ENCODE measurements at places on chromosomes 2 and 18. TPM values are rescaled to one million over a fixed set of nuclear protein-coding genes. Genes with fewer than 3 reads are reported as not detected.

DNA sequence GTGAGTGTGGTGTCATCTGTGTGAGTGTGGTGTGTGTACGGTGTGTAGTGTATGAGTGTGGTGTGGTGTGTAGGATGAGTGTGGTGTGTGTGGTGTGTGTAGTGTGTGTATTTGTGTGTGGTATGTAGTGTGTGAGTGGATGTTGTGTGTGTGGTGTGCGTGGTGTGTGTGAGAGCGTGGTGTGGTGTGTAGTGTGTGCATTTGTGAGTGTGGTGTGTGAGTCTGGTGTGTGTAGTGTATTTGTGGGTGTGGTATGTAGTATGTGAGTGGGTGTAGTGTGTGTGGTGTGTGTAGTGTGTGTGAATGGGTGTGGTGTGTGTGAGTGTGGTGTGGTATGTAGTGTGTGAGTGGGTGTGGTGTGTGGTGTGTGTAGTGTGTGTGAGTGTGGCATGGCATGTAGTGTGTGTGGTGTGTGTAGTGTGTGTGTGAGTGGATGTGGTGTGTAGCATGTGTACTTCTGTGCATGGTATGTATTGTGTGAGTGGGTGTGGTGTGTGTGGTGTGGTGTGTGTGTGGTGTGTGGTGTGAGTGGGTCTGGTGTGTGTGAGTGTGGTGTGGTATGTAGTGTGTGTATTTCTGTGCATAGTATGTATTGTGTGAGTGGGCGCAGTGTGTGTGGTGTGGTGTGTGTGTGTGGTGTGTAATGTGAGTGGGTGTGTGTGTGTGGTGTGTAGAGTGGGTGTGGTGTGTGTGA lies 227.8 kb downstream of the BCL2 start:
- no peaks in the 10 kb centered on the region for H3K4me1 ChIP-seq
- no peak overlapping the region for H3K4me3 ChIP-seq
- no peak overlapping the region for H3K27ac ChIP-seq
- H3K27me3 ChIP-seq: peaks cover 1% of the 10 kb centered on the region
- no peaks in the 10 kb centered on the region for H3K36me3 ChIP-seq

The DNAJC10 gene
- total RNA-seq: 40.7 TPM

GRCh38 chr2:220273082-220273481 lies 645.7 kb downstream of the SLC4A3 start:
- no peaks in the 10 kb centered on the region for H3K27me3 ChIP-seq
- no peak for DNase-seq
- H3K4me3 ChIP-seq: no peak overlapping the region
- H3K36me3 ChIP-seq: no peaks in the 10 kb centered on the region
- H3K4me1 ChIP-seq: no peaks in the 10 kb centered on the region

The TUBA3E gene
- total RNA-seq: not detected

DNA sequence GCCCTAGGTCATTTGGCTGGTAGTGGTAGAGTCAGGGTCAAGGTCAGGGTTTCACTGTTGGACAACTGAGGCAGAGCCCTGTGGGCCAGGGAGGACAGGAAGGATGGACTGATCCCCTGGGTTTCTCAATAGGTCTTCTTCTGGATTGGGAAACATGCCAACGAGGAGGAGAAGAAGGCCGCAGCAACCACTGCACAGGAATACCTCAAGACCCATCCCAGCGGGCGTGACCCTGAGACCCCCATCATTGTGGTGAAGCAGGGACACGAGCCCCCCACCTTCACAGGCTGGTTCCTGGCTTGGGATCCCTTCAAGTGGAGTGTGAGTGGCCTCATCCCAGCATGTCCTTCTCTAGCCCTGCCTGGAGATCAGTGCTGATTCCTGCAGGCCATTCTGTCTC lies 18.1 kb downstream of the VIL1 start:
- no peaks in the 10 kb centered on the region for H3K27me3 ChIP-seq
- H3K27ac ChIP-seq: no peak overlapping the region
- no peaks in the 10 kb centered on the region for H3K36me3 ChIP-seq
- no peak overlapping the region for H3K4me3 ChIP-seq

DNA sequence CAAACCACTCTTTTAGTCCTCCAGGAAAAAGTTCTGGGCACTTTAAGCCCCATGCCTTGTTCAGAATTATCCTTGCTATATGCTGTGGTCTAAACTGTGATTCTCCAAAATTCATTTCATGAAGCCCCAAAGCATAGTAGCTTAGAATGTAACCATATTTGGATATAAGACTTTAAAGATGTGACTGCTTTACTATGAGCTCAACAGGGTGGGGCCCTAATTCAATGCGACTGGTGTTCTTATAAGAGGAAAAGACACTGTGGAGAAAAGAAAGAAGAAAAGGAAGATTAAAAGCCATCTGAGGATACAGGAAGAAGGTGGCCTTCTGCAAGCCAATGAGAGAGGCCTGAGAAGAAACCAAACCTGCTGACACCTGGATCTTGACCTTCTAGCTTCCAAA lies 174.8 kb downstream of the GALNT13 start:
- H3K4me3 ChIP-seq: no peak overlapping the region
- H3K36me3 ChIP-seq: no peaks in the 10 kb centered on the region
- no peak for DNase-seq
- H3K27ac ChIP-seq: no peak overlapping the region
- no peaks in the 10 kb centered on the region for H3K4me1 ChIP-seq

The GPR39 gene
- not detected for total RNA-seq

- H3K4me1 ChIP-seq: no peaks in the 10 kb centered on the region
- no peaks in the 10 kb centered on the region for H3K36me3 ChIP-seq
- H3K27me3 ChIP-seq: no peaks in the 10 kb centered on the region
- peak; percentile 32 for DNase-seq
- no peak overlapping the region for H3K4me3 ChIP-seq
- no peak overlapping the region for H3K27ac ChIP-seq
Measured at GRCh38 chr18:6363216-6363615, 51.5 kb downstream of the L3MBTL4 start.

- no peaks in the 10 kb centered on the region for H3K4me1 ChIP-seq
- H3K27me3 ChIP-seq: peaks cover 6% of the 10 kb centered on the region
- no peak for DNase-seq
- H3K36me3 ChIP-seq: no peaks in the 10 kb centered on the region
Measured at GRCh38 chr2:201808027-201808426, 1.7 kb downstream of the CDK15 start.

- no peaks in the 10 kb centered on the region for H3K27me3 ChIP-seq
- H3K27ac ChIP-seq: peak overlapping the region; percentile 67
- peak overlapping the region; percentile 50 for H3K4me3 ChIP-seq
- H3K36me3 ChIP-seq: peaks cover 5% of the 10 kb centered on the region
- H3K4me1 ChIP-seq: peaks cover 26% of the 10 kb centered on the region
Measured at GRCh38 chr2:231554327-231554726, 24.1 kb upstream of the NMUR1 start.

DNA sequence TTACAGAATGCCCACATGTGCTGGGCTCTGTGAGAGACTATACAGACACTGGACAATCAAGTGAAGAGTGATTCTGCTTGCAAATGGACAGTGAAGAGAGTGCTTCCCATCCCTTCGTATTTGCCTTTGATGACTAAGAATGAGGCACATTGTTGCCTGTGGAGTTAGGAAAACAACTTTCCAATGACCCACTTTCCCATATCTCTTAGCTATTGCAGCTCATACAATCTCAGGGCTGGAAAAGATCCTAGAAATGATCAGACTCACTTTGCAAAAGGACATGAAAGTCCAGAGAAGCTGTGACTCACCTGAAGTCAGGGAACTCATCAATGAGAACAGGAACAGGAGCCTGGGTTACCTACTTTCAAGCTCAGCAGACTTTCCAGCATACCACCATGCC lies 440.5 kb upstream of the TCF4 start:
- no peak for DNase-seq
- no peaks in the 10 kb centered on the region for H3K36me3 ChIP-seq
- H3K4me3 ChIP-seq: no peak overlapping the region

DNA sequence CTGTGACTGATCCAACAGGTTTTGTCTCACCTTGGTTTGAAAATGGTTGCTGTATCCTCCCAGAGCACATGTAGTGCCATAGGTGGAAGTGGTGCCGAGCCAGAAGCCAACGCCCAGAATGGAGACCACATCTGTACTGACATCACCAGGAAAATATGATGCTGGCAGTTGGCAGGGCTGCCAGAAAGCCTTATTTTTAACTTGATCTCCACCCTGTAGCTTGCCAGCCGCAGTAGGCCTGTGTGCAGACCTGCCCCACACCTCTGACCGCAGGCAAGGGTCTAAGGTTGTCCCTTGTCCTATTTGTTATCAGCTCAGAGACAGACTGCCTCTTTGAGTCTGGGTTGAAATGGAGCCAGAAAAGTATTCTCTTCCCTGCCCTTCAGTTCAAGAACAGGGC lies 123.5 kb upstream of the EML6 start:
- peaks cover 40% of the 10 kb centered on the region for H3K36me3 ChIP-seq
- DNase-seq: peak; percentile 61
- peaks cover 99% of the 10 kb centered on the region for H3K4me1 ChIP-seq
- H3K27ac ChIP-seq: peak overlapping the region; percentile 87
- H3K27me3 ChIP-seq: no peaks in the 10 kb centered on the region

DNA sequence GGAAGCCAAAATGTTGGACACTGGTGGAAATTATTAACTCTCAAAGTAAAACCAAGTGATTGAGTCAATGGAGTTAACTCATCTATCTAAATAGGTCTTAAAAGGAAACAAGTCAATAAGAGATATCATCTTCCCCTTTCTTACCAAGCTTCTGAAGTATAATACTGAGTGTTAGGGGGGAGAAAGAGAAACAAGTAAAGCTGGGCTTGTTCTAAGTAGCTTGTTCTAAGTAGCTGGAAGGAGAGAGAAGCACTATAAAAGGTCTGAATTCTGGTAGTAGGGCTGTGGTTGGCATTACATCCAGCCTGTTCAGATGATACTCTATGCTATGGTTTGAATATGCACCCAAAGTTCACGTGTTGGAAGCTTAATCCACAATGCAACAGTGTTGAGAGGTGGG lies 26.8 kb downstream of the YES1 start:
- no peaks in the 10 kb centered on the region for H3K27me3 ChIP-seq
- no peaks in the 10 kb centered on the region for H3K36me3 ChIP-seq
- no peak for DNase-seq
- H3K4me1 ChIP-seq: peaks cover 52% of the 10 kb centered on the region
- H3K27ac ChIP-seq: no peak overlapping the region

GRCh38 chr18:79926715-79927606 lies 24.5 kb downstream of the SLC66A2 start:
- H3K27ac ChIP-seq: no peak overlapping the region
- H3K4me3 ChIP-seq: no peak overlapping the region
- no peaks in the 10 kb centered on the region for H3K27me3 ChIP-seq

- H3K4me1 ChIP-seq: no peaks in the 10 kb centered on the region
- H3K4me3 ChIP-seq: no peak overlapping the region
- no peak for DNase-seq
- H3K27ac ChIP-seq: no peak overlapping the region
Measured at GRCh38 chr2:39660612-39661236, 5.0 kb upstream of the TMEM178A start.

The VWC2L gene
- not detected for total RNA-seq

DNA sequence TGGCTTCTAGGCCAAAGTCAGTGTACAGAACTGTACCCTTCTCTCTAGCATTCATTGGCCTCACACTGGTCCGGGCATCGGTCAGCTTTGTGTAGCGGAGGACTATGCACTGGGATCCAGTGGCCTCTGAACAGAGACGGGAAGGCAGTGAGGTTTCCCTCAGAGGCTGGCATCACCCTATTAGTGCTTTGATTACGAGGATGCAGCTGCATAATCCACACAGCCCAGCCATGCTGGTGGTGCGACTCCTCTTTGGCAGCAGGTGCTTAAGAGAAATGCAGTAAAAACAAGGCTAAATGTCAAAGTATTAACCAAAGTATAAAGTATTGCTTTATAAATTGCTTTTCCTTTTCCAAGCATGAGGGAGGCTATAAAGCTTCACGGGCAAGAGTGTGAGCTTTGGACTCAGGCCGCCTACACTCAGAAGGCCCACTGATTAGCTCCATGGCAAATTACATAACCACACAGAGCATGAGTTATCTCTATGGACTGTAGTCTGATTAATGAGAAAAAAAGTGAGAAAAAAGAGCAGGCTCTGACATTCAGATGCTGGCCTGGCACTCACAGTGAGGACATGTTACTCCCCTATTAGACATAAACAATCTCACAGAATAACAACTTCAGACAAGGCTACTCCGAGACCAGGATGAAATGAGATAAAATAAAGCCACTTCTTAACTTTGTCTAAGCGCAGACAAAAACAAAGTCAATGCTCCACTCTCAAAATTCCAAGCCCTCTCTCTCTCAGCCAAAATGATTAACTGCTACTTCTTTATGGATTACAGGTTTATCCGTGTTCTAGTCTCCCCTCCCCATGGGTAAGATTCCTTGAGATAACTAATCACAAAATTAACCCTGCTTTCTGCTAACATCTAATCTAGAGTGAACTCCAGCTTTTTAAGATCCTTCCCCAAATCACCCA lies 6.4 kb upstream of the CRYGC start:
- no peak overlapping the region for H3K27ac ChIP-seq
- no peaks in the 10 kb centered on the region for H3K36me3 ChIP-seq
- no peaks in the 10 kb centered on the region for H3K27me3 ChIP-seq
- peaks cover 10% of the 10 kb centered on the region for H3K4me1 ChIP-seq

The TET3 gene
- total RNA-seq: 16.4 TPM

The ATOH8 gene
- total RNA-seq: not detected

GRCh38 chr18:13061630-13062189 lies 70.5 kb downstream of the CEP192 start:
- peaks cover 14% of the 10 kb centered on the region for H3K4me1 ChIP-seq
- peaks cover 59% of the 10 kb centered on the region for H3K36me3 ChIP-seq
- no peaks in the 10 kb centered on the region for H3K27me3 ChIP-seq
- DNase-seq: no peak
- H3K4me3 ChIP-seq: no peak overlapping the region

The PCARE gene
- not detected for total RNA-seq

GRCh38 chr2:207471261-207471660 lies 58.5 kb upstream of the CREB1 start:
- H3K27ac ChIP-seq: no peak overlapping the region
- no peaks in the 10 kb centered on the region for H3K27me3 ChIP-seq
- H3K4me3 ChIP-seq: no peak overlapping the region
- no peaks in the 10 kb centered on the region for H3K36me3 ChIP-seq
- DNase-seq: no peak

DNA sequence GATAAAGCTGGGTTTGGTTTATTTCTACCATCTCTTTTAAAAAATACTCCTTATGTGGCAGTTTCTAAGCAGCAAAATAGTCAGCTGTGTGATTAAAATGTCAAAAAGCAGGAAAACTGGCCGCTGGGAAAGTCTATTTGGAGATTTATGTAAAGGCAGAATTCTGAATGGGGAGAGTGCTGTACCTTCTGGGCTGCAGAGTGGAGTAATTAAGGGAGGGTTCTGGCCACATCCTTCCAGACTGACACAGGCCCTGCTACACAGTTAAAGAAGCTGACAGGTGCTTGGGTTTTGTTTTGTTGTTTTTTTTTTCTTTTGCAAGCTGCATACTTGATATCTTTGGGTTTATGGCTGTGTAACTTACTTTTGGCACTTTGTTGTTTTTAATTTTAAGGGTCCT lies 157.2 kb downstream of the WDSUB1 start:
- no peak overlapping the region for H3K4me3 ChIP-seq
- no peaks in the 10 kb centered on the region for H3K27me3 ChIP-seq
- H3K36me3 ChIP-seq: no peaks in the 10 kb centered on the region
- DNase-seq: no peak
- H3K4me1 ChIP-seq: peaks cover 11% of the 10 kb centered on the region

The IL1RL1 gene
- 0.20 TPM for total RNA-seq

- H3K27me3 ChIP-seq: no peaks in the 10 kb centered on the region
- no peak for DNase-seq
- peak overlapping the region; percentile 38 for H3K4me3 ChIP-seq
- peaks cover 31% of the 10 kb centered on the region for H3K36me3 ChIP-seq
- H3K4me1 ChIP-seq: peaks cover 71% of the 10 kb centered on the region
Measured at GRCh38 chr2:84999553-84999955, 28.6 kb downstream of the KCMF1 start.

The LIMS3 gene
- total RNA-seq: 0.77 TPM

The C2orf78 gene
- not detected for total RNA-seq

The CNDP2 gene
- 136 TPM for total RNA-seq

GRCh38 chr18:64055019-64055418 lies 85.1 kb downstream of the SERPINB8 start:
- peaks cover 2% of the 10 kb centered on the region for H3K27me3 ChIP-seq
- no peaks in the 10 kb centered on the region for H3K36me3 ChIP-seq
- no peaks in the 10 kb centered on the region for H3K4me1 ChIP-seq
- no peak for DNase-seq
- no peak overlapping the region for H3K4me3 ChIP-seq

The SIX3 gene
- total RNA-seq: not detected

Data from activated CD8-positive, alpha-beta T cell treated with anti-CD3 and anti-CD28 coated beads for 36 hours (primary cell).